Dermis microvascular lymphatic vessel endothelial cell (primary cell): ENCODE measurements at places on chromosomes 4 and X.

DNA sequence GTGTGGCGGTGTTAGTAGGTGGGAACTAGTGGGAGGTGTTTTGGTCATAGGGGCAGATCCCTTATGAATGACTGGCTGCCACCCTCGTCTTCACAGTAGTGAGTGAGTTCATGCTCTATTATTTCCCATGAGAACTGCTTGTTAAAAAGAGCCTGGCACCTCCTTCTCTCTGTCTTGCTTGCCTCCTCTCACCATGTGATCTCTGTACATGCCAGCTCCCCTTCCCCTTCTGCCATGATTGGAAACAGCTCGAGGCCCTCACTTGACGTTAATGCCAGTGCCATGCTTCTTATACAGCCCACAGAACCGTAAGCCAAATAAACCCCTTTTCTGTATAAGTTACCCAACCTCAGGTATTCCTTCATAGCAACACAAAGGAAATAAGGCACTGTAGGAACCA lies 21.7 kb downstream of the PNMA6F start:
- no peak for DNase-seq

- no peak for DNase-seq
Measured at GRCh38 chrX:148567229-148567628, 66.8 kb downstream of the AFF2 start.

DNA sequence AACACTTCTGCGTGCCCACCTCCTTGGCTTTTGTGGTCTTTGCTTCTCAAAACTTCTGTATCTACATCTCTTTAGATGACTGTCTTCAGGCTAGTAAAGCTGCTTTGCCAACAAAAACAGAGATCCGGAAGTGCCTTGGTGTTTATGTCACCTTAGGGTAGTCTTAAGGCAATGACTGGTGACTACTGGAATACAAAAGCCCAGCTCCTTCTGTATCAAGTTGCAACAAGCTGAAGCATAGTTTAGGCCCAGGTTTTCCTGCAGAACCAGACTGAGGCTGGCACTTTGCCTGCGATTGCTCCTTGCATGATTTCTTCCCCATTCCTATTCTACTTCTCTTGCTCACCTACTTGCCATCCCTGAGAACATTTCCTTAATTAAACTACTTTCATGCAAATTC lies 333.8 kb downstream of the DMD start:
- no peak for DNase-seq

DNA sequence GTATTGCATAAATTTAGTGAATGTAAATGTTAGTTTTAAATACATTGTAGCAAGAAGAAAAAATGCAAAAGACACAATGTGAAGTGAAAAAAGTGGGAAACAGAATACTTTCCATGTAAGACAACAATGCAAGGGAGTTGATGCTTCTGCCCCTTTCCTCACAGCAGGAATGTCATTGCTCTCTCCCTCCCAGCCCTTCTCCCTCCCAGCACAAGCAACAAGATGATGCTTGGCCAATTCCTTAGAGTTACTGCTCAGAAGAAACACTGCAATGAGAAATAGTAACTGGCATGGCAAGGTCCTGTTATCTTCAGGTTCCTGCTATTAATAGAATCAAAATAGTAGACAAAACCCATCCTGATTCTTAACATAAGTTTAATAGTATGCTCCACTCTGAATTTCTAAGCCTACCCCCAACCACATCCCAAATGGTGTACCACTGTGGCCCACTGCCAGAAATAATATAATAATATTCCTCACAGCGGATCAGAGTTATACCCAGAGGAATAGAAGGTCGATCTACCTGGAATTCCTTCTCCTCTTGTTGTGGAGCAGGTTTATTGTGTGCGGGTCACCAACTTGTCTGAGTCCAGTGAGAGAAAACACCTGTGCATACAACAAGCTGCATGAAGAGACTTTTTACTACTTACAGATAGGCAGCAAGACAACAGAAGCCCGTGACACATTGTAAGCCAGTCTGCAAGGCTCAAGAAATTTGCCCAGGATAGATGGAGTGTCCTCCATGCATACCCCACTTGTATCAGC lies 69.8 kb upstream of the SLC7A11 start:
- DNase-seq, result no peak

DNA sequence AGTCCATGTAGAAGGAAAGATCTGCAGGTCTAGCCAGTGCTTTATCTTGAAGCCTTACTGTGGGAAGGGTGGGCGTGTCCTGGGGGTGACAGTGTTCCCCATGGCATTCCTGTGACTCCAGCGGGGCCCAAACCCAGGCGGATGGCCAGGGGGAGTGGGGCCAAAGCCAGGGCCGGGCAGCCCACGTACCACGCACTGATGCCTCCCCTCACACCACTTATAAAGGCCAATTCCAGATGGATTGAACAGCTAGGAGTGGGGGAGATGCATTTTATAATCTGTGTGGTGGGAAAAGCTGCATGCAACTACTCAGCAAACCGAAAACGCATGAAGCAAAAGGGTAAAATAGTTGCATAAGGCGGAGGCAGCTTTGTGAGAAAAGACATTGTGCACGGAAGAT lies 36.4 kb downstream of the NELFA start:
- no peak for DNase-seq

GRCh38 chr4:153131596-153131995 lies 72.6 kb upstream of the TRIM2 start:
- DNase-seq, result no peak

DNA sequence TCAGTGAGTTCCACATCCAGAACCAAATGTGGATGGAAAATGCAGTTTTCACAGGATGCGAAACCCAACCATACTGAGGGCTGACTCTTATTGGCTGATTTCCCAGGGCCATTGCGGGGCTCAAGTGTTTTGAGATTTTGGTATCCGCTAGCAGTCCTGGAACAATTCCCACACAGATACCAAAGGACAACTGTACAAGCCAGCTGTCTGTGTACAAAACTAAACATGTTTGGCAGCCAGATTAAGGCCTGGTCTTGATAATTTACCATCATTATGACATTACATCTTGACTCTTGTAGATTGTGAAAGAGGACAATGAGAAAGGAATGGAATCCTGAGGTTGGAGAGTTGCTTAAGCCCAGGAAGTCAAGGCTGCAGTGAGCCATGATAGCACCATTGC lies 121.9 kb downstream of the DKK2 start:
- DNase-seq, result no peak

GRCh38 chr4:56052966-56053365 lies 104.2 kb downstream of the CEP135 start:
- no peak for DNase-seq

- no peak for DNase-seq
Measured at GRCh38 chr4:56657128-56657527, 24.0 kb downstream of the HOPX start.

DNA sequence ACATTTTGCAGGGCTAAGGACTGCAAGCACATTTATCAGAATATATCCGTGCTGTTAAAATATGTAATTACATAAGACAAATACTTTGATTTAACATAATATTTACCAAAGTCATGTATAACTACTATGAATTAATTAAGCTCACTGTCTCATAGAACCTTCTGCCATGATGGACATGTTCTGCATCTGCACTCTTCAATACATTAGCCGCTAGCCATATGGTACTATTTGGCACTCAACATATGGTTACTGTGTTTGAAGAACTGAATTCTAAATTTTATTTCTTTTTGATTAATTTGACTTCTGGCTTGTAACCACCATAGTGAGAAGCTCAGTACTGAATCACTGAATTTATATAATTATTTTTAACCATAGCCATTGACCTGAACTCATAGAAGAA lies 427.0 kb upstream of the TRAM1L1 start:
- DNase-seq, result no peak

DNA sequence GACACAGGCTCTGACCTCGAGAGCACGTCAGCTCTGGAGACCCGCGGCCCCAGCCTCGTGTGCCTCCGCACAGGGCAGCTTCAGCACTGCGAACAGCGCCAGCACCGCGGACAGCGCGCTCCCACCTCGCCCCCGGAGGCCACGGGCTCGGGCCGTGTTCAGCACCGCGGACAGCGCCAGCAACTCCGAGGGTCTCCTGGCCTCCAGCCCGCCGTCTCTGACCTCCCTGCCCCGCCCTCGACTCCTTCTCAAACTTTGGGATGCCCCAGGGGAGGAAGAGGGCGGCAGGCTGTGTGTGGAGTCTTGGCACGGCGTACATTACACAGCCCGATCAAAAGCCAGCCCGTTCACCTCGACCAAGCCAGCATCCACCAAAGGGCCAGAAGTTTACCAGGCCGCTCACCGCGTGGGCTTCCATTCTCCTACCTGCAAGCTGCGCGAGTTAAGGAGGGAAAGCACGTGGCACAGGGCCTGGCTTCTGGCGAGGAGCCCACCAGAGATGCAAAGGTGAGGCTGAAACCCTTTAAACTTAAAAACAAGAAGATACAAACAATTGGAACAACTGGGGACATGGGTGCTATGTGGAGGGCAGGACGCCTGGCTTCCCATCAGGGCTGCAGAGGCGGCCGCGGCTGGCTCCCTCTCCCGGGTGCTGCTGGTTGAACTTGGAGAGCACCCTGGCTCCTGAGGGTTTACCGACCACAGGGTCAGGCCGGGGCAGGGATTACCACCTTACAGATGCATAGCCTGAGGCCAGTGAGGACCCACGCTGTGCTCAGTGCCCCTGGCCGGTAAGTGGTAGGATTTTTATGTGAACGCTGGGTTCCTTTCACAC lies 4.5 kb upstream of the NKX1-1 start:
- DNase-seq, result peak; percentile 59

DNA sequence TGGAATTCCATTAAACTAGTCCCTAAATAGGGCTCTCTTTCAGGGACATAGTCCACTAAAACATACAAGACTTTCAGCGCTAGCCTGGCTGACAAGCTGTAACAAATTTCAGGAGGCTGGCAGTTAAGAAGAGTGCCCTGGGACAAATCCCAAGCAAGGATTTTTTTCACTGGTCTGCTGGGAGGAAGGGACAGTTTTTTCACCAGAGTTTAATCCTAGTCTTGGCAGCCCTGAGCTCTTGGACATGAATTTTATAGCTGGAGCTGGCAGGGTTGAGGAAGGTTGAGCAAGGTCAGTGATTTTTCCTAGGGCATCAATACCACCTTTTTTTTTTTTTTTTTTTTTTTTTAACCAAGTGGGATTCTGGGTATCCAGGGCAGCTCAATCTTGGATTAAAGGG lies 184.4 kb downstream of the SH2D1A start:
- DNase-seq, result no peak

GRCh38 chr4:6777636-6778281 lies 4.8 kb upstream of the KIAA0232 start:
- DNase-seq, result no peak

GRCh38 chrX:103797691-103798090 lies 21.1 kb downstream of the PLP1 start:
- DNase-seq, result no peak

DNA sequence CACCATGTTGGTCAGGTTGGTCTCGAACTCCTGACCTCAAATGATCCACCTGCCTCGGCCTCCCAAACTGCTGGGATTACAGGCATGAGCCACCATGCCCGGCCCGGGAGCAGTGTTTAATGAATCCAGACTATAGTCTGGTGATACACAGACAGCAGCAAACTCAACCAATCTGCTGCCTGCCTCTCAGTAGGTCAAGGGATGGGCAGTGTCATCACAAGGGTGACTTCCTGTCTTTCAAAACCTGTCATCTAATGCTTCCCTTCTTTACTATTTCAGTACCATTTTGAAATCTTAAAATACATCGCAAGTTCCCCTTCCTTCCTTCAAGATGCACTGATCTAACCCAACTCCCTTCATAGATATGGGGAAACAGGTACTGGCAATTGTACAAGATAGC lies 8.4 kb downstream of the RPL39 start:
- DNase-seq, result no peak

- DNase-seq, result no peak
Measured at GRCh38 chrX:45756557-45756956, 555.9 kb upstream of the DIPK2B start.

GRCh38 chr4:179225594-179225993 lies 1783.4 kb upstream of the AGA start:
- no peak for DNase-seq

DNA sequence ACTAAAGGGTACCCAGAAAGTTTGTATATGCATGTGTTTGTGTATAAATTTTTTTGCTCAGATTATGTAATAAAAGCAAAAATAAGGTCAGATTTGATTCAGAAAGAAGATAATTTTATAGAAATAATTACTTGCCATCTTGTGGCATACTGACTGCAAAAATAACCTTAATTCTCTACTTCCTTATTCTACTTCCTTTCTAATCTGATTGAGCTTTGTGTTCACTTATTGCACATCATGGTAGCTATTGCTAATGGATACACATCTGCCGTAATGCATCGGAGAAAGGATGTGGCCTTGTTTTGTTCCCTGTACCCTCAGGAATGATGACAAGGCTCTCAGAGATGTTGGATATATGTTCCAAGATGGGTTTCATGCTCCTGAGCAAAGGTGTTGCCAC lies 10.5 kb upstream of the GNPDA2 start:
- no peak for DNase-seq

DNA sequence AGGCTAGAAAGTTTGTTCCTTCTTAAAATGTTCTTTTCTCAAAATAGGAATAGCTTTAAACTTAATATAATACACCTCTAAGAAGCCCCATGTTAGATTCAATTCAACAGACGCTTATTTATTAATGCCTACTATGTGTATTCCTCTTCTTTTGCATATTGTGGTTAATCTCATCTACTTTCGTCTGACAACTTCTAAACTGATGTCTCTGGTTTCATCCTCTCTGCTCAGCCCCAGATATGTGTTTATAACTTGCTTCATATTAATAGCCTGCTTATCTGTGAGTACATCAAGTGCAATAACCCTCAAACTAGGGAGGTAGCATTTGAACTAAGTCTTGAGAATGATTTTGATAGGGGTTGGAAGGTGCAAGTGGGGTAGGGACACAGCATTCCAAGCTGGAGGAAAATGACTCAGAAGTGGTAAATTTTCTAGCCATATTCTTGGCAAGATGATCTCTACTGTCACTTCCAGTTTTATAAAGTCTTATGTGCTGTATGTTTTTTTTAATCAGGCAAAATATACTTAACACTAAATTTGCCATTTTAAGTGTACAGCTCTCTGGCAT lies 37.0 kb downstream of the STK26 start:
- DNase-seq, result no peak
